ENCODE measurements at places on chromosomes 13 and 19.

GRCh38 chr19:750640-751423, at the start of gene MISP:
Gene MISP, plus strand, starts transcription at chr19:751112. Its CDS starts 5,835 bp downstream, at chr19:756947.
- DNase-seq: no peak

- DNase-seq: no peak
These were observed 492 bp downstream of the TMEM147 start for GRCh38 chr19:35545855-35546381.

DNA sequence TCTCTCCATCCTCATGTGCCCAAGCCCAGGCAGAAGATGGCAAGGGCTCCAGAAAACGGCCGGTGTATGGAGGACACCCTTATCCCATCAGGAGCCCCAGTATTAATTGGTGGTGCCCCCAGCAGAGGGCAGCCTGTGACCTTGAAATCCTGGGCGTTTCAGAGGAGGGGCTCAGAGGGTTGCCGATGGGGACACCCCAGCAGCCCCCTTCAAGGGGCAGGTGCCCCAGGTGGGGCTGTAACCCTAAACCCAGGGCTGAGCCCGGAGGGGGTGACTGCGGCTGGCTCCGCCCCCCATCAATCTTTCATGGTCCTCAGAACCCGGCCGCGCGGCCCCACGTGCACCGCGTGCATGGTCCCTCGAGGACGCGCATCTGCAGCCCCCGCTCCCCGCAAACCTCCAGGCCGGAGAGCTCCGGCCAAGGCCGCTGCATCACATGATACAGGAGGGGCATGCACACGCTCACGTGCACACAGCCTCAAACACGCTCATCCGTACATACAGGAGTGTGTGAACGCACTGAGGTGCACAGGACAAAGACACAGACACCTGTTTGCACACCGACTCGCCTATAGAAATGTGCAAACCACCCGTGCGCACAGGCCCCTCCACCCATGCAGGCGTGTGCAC, 949 bp downstream of the RAB3A start:
- no peak for DNase-seq

DNA sequence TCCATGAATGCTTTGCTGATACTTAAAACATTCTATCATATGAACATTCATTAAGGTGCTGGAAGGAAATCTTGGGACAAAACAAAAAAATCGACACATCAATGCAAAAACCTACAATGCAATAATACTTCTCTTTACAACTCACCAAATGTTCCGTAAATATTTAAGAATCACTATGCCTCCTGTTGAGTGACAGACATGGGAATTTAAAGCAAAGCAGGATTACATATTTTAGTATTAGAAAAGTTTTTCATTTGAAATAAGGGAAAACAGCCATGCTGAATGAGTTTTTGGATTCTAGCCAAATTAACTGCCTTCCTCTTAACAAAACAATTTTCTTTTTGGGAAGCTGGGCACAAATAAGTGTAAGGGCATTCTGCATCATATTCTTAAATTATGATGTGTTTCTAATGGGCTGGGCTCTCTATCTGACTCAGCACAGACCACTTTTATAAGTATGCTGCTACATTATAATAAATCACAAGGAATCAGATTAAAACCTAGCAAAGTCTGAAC, 93.7 kb downstream of the RBM26 start:
- no peak for DNase-seq

- no peak for DNase-seq
These were observed 1248.8 kb downstream of the UQCRFS1 start for GRCh38 chr19:27964185-27964584.

DNA sequence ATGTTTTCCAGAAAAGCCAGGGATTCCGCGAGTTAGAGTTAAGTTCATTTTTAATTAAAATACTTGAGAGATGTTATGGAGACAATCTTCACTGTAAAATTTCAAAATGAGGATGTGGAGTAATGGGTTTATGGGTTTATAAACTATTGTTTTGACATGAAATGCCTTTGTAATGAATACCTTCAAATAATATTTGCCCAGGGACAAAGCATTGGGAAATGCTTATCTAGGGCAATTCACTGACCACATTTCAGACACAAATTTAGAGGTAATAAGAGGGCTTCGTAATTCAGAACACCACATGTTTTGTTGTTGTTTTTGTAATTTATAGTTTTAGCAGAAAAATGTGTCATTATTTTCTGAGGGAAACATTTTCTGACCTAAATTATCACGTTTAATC, 241.1 kb upstream of the ATXN8OS start:
- DNase-seq: no peak

DNA sequence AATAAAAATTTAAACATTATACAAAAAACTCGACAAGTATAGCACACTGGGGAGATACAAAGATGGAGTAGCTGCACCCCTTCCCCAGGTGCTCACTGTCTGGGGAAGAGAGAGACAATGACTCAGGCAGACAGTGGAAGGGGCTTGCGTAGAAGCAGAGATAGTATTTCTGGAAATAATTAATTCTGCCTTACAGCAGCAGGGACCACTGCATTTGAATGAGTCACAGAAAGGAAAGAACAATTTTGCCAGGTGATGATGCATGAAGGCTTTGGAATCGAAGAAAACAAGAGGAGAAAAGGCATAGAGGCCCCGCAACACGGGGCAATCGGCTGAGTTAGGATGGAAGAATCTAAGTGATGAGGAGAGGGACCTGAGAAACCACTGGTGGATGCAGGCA, 447.4 kb downstream of the EFNB2 start:
- DNase-seq: no peak

DNA sequence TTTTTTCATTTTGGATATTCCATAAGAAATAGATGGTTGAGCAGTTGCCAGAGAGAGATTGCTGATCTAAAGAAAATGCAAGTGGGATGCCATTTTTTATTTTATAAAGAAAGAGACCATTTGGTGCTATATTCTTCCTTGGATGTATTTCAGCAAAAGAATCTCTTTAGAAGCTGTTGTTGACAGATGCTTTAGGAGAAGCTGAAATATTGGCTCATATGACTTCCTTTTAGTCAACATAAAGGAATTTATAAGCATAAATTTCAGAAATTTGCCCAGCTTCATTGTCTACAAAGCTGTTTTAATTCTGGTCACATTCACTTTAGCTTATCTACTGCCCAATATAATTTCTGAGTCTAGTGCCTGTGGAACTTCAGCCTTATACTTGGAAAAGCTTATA, 36.9 kb downstream of the POLR1D start:
- no peak for DNase-seq

DNA sequence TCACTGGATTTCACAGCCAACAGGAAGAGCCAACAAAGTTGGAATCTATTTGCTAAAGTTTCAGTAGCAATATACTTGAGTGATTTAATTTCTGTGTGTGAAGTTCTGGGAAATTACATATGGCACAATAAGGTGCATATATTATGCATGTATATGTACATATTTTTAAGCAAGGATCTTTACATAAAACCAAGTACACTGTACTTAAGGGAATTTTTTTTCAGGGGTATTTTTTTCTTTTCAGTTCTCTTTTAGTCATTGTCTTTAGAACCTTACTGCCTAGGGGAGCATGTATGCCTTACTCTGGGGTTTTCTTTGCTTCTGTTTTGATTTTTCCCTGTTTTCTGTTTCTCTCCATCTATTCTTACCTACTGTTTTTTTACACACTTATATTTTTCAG, 7.4 kb downstream of the RAP2A start:
- DNase-seq: no peak

- no peak for DNase-seq
These were observed 415.4 kb upstream of the PCDH20 start for GRCh38 chr13:61831026-61831425.

DNA sequence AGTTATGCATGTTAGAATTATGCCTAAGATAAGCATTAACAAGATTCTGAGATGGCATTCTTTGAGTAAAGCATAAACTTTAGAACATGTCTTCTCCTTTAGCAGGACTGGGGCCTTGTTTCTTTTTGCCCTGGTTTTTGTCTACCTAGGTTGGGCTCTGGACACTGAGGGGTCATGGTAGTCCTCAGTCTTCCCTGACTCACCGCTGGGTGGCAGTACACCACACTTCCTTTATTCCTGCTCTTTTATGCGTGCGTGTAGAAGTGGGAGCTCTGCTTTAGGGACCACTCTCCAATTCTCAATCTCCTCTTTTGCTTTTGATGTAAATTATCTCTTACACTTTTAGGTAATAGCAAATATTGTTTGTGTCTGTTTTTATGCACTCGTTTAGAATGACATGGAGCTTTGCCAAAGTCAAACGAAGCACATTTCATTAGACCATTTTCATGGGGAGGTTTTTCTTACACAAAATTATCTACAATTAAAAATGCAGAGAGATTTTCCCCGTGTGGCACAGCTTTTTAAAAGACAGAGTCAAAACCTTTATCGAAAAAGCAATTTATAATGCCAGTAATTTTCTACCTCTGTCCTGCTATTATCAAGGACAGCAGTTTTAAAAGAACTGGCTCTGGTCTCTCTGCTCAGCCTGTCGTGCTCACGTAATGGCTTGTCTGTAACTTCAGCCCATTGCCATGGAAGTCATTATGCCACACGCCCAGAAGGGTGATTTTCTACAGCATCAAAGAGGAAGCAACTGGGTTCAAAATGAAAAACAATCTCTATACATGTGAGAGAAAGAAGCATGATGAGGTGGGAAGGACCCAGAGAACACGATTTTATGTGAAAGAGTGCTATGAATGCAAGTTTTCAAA, 413.9 kb downstream of the COG6 start:
- DNase-seq: no peak

- DNase-seq: no peak
These were observed 2.1 kb downstream of the ZNF563 start for GRCh38 chr19:12331211-12331941.

DNA sequence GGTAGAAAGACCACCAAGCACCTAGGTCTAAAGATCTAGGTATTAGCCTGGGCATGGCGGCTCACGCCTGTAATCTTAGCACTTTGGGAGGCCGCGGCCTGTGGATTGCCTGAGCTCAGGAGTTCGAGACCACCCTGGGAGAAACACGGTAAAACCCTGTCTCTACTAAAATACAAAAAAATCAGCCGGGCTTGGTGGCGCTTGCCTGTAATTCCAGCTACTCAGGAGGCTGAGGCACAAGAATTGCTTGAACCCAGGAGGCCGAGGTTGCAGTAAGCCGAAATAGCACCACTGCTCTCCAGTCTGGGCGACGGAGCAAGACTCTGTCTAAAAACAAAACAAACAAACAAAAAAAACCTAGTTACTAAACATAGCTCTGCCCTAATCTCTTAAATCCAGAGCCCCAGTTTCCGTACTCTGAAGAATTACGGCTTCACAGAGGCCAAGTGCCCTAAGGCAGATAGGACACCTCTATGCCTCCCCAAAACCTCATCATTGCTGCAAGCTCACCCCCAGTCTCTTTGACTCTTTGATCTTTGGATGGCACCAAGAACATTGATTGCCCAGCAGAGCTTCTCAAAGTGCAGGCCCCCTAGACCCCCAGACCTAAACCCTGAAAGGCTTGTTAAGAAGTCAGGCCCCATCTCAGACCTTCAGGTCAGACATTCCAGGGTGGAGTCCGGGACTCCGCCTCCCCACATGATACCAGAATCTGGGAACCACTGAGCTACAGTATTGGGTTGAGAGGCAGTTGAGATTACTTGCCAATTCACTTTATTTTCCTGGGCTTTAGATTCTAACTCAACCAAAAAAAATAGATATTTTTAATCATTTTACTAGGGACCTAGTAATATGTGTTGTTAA, 2.8 kb downstream of the COL4A2 start:
- no peak for DNase-seq

- no peak for DNase-seq
These were observed 562 bp downstream of the IQCN start for GRCh38 chr19:18273561-18274218.

- no peak for DNase-seq
These were observed 1590.4 kb downstream of the SLITRK1 start for GRCh38 chr13:82291852-82292251.

DNA sequence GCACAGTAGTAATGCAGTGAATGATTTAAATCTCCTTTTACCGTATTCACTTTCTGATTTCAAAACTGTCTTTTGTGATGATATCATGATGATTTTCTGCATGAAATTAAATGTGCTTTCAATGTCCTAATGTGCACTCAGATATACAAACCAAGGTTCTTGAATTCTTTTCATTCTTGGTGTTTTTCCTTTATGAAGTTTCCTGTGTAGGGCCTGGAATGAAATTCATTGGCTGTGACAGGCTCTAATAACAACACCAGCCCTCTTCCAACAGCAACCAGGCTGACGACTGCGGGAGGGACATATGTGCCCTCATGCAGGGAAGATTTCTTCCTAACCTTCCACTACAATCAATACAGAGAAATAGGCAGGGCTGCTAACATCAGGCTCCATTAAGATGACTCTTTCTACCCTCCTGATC, 1052.0 kb downstream of the DIAPH3 start:
- DNase-seq: no peak

GRCh38 chr13:19695829-19696228, 62.4 kb downstream of the MPHOSPH8 start:
- no peak for DNase-seq

GRCh38 chr19:7069904-7070226, 362 bp downstream of the ZNF557 start:
- no peak for DNase-seq

DNA sequence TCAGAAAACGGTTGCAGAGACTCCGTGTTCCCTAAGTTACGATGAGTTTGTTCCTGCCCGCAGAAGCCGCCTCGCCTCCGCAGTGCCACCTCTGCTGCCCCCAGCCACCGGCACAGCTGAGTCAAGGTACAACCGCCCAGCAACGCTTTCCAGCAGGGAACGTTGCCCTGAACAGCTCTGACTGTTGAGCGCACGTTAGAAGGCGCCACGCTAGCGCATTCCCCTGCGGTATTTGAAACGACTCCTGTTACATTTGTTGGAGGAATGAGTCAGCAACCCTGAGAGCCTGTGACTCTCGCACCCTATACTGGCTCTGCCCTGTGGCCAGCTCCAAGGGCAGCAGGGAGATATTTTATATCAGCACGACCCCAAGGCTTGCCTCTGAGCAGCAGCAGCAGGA, 302.8 kb downstream of the TEX29 start:
- DNase-seq: no peak

GRCh38 chr19:53102206-53102755, 941 bp downstream of the ZNF160 start:
- DNase-seq: no peak

GRCh38 chr19:46813839-46814358, 25.5 kb upstream of the SLC1A5 start:
- DNase-seq: no peak

GRCh38 chr13:31880851-31881494, 141.6 kb downstream of the RXFP2 start:
- no peak for DNase-seq

- DNase-seq: no peak
These were observed 206.8 kb upstream of the TMTC4 start for GRCh38 chr13:100881291-100881864.
